CD4-positive, alpha-beta memory T cell (primary cell): ENCODE measurements at places on chromosomes 3 and 15. TPM values are rescaled to one million over a fixed set of nuclear protein-coding genes. Genes with fewer than 3 reads are reported as not detected.

The RTP3 gene
- not detected for total RNA-seq

The TJP1 gene
- total RNA-seq, result not detected

The CPNE9 gene
- total RNA-seq, result 0.64 TPM

The EIF5A2 gene
- 12.2 TPM for total RNA-seq

The LMCD1 gene
- total RNA-seq, result 0.53 TPM

The IL17RB gene
- total RNA-seq, result 0.87 TPM

The GXYLT2 gene
- not detected for total RNA-seq

The MED12L gene
- total RNA-seq, result 0.78 TPM

The CNTN4 gene
- total RNA-seq, result not detected

The SYNPR gene
- not detected for total RNA-seq

The HDGFL3 gene
- total RNA-seq, result 3.2 TPM

The ONECUT1 gene
- not detected for total RNA-seq

The TMCO5A gene
- not detected for total RNA-seq

The LRRC31 gene
- total RNA-seq, result not detected

- H3K27ac ChIP-seq, result no peak overlapping the region
- no peak for DNase-seq
- H3K4me1 ChIP-seq, result peaks cover 22% of the 10 kb centered on the region
- H3K27me3 ChIP-seq, result no peaks in the 10 kb centered on the region
- no peak overlapping the region for H3K4me3 ChIP-seq
Measured at GRCh38 chr15:33101036-33101435, 93.5 kb downstream of the FMN1 start.

GRCh38 chr15:71302861-71303410, 187.7 kb downstream of the THSD4 start:
- no peak overlapping the region for H3K27ac ChIP-seq
- no peaks in the 10 kb centered on the region for H3K4me1 ChIP-seq
- no peaks in the 10 kb centered on the region for H3K27me3 ChIP-seq
- H3K4me3 ChIP-seq, result no peak overlapping the region
- DNase-seq, result no peak

DNA sequence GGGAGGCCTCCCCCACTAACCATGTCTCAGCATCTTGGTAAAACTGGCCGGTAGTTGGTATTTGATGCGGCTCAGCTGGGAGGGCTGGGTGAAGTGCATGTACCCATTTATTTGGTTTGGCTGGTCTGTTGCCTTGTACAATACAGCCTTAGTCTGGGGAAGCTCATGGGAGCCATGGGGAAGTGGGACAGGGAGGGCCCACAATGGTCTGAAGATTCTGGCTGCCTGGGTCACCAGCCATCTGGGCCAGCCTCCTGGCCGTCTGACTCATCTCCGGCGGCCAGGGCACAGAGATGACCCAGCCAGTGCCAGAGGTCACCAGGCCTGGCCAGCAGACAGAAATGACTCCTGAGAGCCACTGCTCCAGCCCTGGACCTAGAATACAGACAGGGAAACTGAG, 51.6 kb upstream of the SMAD6 start:
- DNase-seq, result no peak
- H3K4me3 ChIP-seq, result no peak overlapping the region
- H3K36me3 ChIP-seq, result no peaks in the 10 kb centered on the region
- no peaks in the 10 kb centered on the region for H3K27me3 ChIP-seq

GRCh38 chr15:28914046-28914445, 28.3 kb downstream of the APBA2 start:
- H3K4me1 ChIP-seq, result peaks cover 14% of the 10 kb centered on the region
- no peak overlapping the region for H3K27ac ChIP-seq
- no peak overlapping the region for H3K4me3 ChIP-seq
- DNase-seq, result no peak

DNA sequence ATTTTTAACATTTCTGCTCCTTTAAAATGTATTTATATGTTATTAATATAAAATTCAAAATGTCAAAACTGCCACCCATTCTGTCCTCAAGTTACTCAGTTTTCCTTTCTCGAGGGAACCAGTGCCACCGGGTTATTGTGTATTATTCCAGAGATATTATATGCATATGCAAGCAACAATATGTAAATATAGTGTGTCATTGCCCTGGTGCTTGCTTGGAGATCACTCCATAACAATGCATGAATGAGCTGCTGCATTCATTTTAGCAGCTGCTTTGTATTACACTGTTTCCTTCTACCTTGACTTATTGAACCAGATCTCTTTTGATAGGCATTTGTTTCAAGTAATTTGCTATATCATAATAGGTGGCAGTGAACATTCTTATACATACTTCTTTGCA, 509.1 kb downstream of the MCTP2 start:
- H3K4me1 ChIP-seq, result no peaks in the 10 kb centered on the region
- no peak overlapping the region for H3K4me3 ChIP-seq
- H3K27me3 ChIP-seq, result no peaks in the 10 kb centered on the region

- no peak overlapping the region for H3K4me3 ChIP-seq
- no peak for DNase-seq
- H3K27me3 ChIP-seq, result no peaks in the 10 kb centered on the region
- no peaks in the 10 kb centered on the region for H3K36me3 ChIP-seq
- H3K4me1 ChIP-seq, result no peaks in the 10 kb centered on the region
Measured at GRCh38 chr3:64916937-64917336, 229.1 kb upstream of the ADAMTS9 start.

DNA sequence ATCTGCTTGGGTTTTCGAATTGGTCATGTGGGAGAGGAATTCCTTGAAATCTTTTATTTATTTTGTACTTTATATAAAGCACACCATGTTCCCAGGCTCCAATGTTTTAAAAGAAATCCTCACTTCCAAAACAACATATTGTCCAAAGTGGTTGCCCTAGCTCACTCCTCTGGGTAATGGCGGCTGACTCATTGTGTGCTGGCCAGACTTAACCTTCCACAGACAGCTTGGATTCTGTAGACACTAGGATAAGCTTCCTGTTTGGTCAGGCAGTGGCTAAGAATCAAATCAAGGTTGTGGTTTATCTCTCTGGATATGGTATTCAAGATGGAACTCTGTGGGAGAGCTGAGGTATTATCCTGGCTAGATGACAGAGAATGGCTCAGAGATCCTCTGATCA, 55.8 kb upstream of the FAM98B start:
- H3K4me3 ChIP-seq, result no peak overlapping the region
- DNase-seq, result no peak
- H3K36me3 ChIP-seq, result no peaks in the 10 kb centered on the region
- no peak overlapping the region for H3K27ac ChIP-seq
- no peaks in the 10 kb centered on the region for H3K27me3 ChIP-seq
- H3K4me1 ChIP-seq, result no peaks in the 10 kb centered on the region

DNA sequence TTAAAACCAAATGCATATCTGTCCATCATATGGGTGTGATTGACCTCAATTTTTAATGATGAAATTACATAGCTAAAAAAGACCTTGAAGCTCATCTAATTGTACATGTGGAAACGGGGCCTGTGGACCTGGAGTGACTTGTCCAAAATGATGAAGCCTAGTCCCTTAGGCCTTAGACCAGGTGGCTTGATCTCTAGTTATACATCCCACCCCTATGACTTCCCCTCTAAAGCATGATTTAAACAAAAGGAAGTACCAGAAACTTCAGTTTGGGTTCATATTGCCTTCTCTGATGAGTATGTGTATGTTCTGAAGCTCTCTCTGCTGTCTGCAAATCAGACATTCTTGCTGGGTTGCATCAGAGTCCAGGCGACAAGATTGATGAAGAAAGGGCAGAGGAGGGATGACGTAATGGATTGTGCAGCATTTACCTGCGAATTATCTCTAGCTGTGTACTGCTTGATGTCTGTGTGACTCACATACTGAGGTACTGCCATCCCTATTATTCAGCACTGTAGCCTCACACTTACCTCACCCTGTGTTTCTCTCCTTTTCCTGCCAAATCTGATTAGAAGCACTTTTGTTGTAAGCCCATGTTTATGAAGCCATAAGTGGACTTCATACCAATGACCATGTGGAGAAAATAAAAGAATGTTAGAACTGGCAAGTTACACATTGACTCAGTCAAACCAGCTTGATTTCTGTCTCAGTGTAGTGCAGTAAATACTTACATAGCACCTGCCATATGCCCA, 111.5 kb downstream of the FILIP1L start:
- H3K27me3 ChIP-seq, result no peaks in the 10 kb centered on the region
- DNase-seq, result no peak
- no peak overlapping the region for H3K27ac ChIP-seq
- H3K4me1 ChIP-seq, result no peaks in the 10 kb centered on the region
- no peaks in the 10 kb centered on the region for H3K36me3 ChIP-seq
- H3K4me3 ChIP-seq, result no peak overlapping the region

GRCh38 chr3:175590745-175591144, 731.6 kb downstream of the NAALADL2 start:
- no peak overlapping the region for H3K4me3 ChIP-seq
- no peaks in the 10 kb centered on the region for H3K36me3 ChIP-seq
- H3K4me1 ChIP-seq, result no peaks in the 10 kb centered on the region
- H3K27ac ChIP-seq, result no peak overlapping the region

GRCh38 chr3:171157286-171157685, 130.8 kb upstream of the SLC2A2 start:
- H3K27ac ChIP-seq, result no peak overlapping the region
- no peak overlapping the region for H3K4me3 ChIP-seq
- no peaks in the 10 kb centered on the region for H3K27me3 ChIP-seq
- peaks cover 61% of the 10 kb centered on the region for H3K36me3 ChIP-seq

GRCh38 chr15:93981706-93982105, 249.7 kb upstream of the MCTP2 start:
- H3K27me3 ChIP-seq, result no peaks in the 10 kb centered on the region
- peaks cover 12% of the 10 kb centered on the region for H3K4me1 ChIP-seq
- DNase-seq, result no peak
- no peaks in the 10 kb centered on the region for H3K36me3 ChIP-seq

- no peaks in the 10 kb centered on the region for H3K27me3 ChIP-seq
- no peak overlapping the region for H3K4me3 ChIP-seq
- H3K4me1 ChIP-seq, result no peaks in the 10 kb centered on the region
- no peak for DNase-seq
- H3K27ac ChIP-seq, result no peak overlapping the region
Measured at GRCh38 chr3:29057326-29057725, 223.5 kb upstream of the RBMS3 start.

DNA sequence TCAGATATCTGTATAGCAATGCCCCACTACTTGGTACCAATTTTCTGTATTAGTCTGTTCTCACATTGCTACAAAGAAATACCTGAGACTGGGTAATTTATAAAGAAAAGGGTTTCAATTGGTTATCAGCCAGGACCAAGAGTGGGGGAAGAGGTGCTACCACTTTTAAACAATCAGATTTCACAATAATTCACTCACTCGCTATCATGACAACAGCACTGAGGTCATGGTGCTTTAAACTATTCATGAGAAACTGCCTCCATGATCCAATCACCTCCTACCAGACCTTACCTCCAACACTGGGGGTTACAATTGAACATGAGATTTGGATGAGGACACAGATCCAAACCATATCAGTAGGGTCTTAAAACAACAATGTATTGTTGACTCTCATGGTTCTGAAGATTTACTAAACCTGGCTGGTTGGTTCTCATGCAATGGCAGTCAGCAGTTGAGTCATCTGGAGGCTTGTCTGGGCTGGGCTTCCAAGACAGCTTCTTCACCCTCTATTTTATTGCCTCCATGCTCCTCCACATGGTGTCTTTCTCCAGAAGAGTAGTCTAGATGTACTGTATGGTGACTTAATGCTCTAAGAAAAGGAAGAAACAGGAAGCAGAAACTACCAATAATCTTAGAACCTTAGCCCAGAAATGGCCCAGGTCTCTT, 21.2 kb upstream of the TM4SF4 start:
- H3K27ac ChIP-seq, result no peak overlapping the region
- no peak overlapping the region for H3K4me3 ChIP-seq
- H3K4me1 ChIP-seq, result no peaks in the 10 kb centered on the region
- no peaks in the 10 kb centered on the region for H3K36me3 ChIP-seq
- H3K27me3 ChIP-seq, result no peaks in the 10 kb centered on the region

DNA sequence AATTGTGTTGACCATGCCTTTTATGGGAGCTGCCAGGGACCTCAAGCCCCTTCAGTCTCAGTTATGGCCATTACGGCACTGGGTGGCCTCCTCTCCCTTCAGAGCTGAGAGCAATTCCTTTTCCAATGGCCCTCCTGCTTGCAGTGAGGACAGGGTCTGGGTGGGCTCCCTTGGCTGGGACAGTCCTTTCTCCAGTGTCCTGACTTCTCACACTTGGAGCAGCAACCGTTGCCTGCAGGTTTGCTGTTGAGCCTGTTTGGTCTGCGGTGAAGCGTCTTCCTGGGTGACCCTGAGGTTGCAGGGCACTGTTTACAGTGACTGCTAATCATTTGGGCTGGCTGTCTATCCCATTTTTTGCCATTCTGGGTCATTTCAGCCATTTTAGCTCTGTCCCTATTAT, 3.5 kb upstream of the CCDC80 start:
- no peaks in the 10 kb centered on the region for H3K27me3 ChIP-seq
- peaks cover 14% of the 10 kb centered on the region for H3K4me1 ChIP-seq
- no peak overlapping the region for H3K4me3 ChIP-seq
- no peak for DNase-seq
- no peak overlapping the region for H3K27ac ChIP-seq
- no peaks in the 10 kb centered on the region for H3K36me3 ChIP-seq

DNA sequence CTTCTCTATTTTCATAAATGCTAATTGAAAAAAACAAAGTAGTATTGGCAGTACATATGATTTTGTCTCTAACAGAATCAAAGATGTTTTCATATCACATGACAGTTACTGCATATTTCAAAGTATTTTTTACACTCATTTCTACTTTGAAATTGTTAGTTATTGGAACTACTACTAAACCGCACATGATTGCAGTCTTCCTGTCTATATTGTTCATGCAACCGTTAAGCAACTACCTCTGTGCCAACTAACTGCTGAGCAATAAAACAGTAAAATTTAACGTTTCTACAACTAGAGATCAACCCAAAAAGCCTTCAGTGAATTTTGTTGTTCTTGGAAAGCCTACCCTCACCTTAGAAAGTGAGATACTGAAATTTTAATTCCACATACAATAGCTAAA, 64.2 kb downstream of the DMXL2 start:
- no peak for DNase-seq
- H3K4me3 ChIP-seq, result no peak overlapping the region
- no peak overlapping the region for H3K27ac ChIP-seq
- H3K27me3 ChIP-seq, result no peaks in the 10 kb centered on the region
- H3K4me1 ChIP-seq, result no peaks in the 10 kb centered on the region

- H3K27me3 ChIP-seq, result no peaks in the 10 kb centered on the region
- no peak overlapping the region for H3K4me3 ChIP-seq
- H3K36me3 ChIP-seq, result no peaks in the 10 kb centered on the region
- no peaks in the 10 kb centered on the region for H3K4me1 ChIP-seq
Measured at GRCh38 chr3:43426388-43426787, 140.0 kb downstream of the SNRK start.

- DNase-seq, result no peak
- no peaks in the 10 kb centered on the region for H3K27me3 ChIP-seq
- no peaks in the 10 kb centered on the region for H3K36me3 ChIP-seq
- no peak overlapping the region for H3K4me3 ChIP-seq
Measured at GRCh38 chr15:79516155-79516554, 84.0 kb downstream of the MINAR1 start.

- no peak overlapping the region for H3K4me3 ChIP-seq
- no peaks in the 10 kb centered on the region for H3K4me1 ChIP-seq
- H3K36me3 ChIP-seq, result no peaks in the 10 kb centered on the region
- DNase-seq, result no peak
- H3K27me3 ChIP-seq, result no peaks in the 10 kb centered on the region
Measured at GRCh38 chr15:87949151-87949574, 307.4 kb downstream of the NTRK3 start.
